Activated naive CD8-positive, alpha-beta T cell treated with anti-CD3 and anti-CD28 coated beads, Interleukin-2, amount 10 ng/mL, durations not matched to agents 7 days and 5 days (primary cell): ENCODE measurements at places on chromosomes 12 and 14. TPM values are rescaled to one million over a fixed set of nuclear protein-coding genes. Genes with fewer than 3 reads are reported as not detected.

DNA sequence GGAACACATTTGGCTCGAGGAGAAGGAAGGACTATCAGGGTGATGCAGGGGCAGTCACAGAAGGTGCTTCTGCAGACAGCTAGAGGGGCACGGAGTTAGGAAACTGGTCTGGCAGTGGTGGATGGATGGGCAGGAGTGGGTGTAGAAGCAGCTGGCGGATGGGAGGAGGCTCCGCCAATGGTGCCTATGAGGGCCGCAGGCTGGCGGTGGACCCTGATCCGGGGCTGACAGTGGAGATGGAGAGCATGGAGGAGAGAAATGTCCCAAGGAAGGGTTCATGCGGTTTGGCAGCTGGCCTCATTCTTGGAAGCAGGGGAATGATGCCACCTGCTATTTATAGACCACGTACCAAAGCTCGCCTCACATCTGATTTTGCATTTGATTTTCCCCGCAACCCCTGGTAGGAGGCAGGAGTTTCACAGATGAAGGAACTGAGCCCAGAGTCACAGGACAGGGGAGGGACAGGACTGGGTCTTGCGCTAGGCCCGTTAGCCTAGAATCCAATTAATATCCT, 237.1 kb downstream of the FOXN3 start:
- no peak for DNase-seq
- no peak overlapping the region for H3K4me3 ChIP-seq
- H3K36me3 ChIP-seq = peaks cover under 1% of the 10 kb centered on the region
- H3K4me1 ChIP-seq = peaks cover 10% of the 10 kb centered on the region
- H3K27ac ChIP-seq = no peak overlapping the region
- no peaks in the 10 kb centered on the region for H3K27me3 ChIP-seq

The PSMA6 gene
- total RNA-seq = 213 TPM

The ADAM21 gene
- total RNA-seq = not detected

The NPFF gene
- not detected for total RNA-seq

The ATF1 gene
- total RNA-seq = 39.1 TPM

The C3AR1 gene
- total RNA-seq = 8.2 TPM
